NCI-H2107 (cell line): ENCODE measurements at places on chromosomes 13 and 19.

GRCh38 chr19:46995492-46995891 is 24.1 kb upstream of the NPAS1 start:
- DNase-seq, result no peak

GRCh38 chr13:66618702-66619101 is 611.4 kb downstream of the PCDH9 start:
- no peak for DNase-seq

- no peak for DNase-seq
Observed at GRCh38 chr13:43244481-43244880, 221.1 kb downstream of the DNAJC15 start.

- DNase-seq, result no peak
Observed at GRCh38 chr19:41588497-41589209, 12.7 kb downstream of the CEACAM21 start.

DNA sequence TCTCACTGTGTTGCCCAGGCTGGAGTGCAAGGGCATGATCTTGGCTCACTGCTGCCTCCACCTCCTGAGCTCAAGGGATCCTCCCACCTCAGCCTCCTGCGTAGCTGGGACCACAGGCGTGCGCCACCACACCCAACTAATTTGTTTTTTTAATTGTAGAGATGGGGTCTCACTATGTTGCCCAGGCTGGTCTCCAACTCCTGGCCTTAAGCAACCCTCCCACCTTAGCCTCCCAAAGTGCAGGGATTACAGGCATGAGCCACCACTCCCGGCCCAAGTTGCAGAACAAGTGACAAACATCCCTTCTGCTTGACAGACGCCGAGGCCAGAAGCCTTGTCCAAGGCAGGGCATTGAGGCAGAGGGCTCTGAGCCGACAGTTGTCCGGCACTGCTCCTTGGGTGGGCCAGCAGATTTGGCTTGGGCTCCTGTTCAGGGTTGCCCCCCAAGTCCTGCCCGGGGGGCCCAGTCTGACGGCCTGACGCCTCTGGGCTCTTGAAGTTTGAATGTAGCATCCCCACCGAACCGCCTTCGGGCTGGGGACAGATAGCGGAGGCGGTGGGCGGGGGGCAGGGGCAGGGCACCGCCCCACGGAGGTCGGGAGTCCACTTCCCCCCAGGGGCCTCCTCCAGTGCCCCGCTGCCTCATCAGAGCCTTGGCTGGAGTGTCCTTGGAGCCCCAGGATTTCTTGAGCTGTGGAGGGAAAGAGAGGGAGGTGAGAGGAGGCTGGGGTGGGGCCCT is 5.7 kb upstream of the SPACA4 start:
- no peak for DNase-seq

DNA sequence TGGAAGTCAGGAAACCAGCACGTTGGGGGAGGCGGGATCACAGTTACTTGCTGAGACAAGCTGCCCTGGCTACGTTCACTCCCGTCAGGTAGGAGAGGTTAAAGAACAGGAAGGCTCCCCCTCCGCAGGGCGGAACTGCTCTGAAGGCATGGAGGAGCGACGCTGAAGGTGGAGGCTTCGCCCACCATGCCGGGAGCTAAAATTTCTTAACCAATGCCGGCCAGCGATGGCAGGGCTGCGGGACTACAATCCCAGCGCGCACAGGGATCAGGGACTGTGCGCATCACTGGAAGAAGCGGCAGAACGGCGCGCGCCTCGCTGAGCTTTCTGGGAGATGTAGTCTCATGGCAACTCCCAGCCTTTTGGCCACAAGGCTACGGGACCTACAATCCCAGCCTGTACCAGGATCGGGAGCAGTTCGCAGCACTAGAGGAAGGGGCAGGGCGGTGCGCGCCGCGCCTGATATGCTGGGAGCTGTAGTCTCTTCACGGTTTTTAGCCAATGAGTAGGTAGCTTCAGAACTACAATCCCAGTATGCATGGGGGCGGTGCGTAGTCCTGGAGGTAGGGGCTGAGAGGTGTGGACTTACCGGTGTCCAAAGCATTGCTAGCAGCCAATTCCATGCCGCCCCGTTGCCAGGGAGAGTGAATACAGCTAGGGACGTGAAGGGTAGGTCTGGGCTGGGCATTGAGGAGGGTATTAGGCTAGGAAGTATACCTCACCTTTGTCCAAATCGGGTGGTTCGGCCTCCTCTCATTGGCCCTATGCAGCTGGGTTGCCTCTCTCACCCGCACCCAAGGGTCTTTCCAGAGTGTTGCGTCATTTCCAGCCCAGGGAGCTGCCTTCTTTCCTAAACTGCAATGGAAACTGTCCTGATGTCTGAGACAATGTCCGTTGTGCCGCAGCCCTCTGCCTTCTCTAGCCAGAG is 12.8 kb upstream of the ZNF682 start:
- peak; percentile 55 for DNase-seq
